ENCODE measurements at places on chromosomes 1 and 21.
A peak's percentile ranks its signal among the peaks of the same experiment; 100 is the strongest.

DNA sequence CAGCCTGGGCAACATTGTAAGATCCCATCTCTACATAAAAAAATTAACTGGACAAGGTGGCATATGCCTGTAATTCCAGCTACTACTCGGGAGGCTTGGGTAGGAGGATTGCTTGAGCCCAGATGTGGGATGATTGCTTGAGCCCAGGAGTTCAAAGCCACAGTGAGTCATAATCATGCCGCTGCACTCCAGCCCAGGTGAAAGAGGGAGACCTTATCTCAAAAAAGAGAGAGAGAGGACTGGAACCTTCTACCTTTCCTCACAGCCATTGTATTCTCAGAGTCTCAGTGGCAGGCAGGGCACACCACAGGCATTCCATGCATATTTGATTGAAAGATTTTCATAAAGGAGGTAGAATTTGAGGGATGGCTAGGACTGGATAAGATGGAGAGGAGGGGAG, 78.4 kb downstream of the KIF14 start:
- DNase-seq = no peak

GRCh38 chr1:207992677-207993236, 81.8 kb upstream of the CD34 start:
- DNase-seq = no peak

DNA sequence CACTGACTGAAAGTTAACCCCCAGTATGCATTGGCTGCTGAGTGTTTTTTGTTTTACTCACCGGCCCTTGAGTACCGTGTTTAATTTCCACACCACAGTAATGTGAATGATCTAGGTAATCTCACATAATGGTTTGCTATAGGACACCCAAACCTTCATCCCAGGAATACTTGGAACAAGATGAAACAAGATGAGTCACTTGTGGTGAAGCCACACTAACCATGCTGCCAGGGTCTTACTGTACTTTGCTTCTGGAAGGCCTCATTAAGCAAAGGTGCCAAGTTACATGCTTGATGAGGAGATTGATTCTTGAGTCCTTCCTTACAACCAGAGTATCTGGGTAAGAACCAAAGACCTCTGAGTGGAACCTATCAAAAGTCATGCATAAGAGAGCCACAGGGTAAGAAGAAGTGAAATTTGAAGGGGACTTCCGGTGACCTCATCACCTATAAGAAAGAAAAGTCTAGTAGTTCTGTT, 163.3 kb downstream of the NRIP1 start:
- DNase-seq = no peak

DNA sequence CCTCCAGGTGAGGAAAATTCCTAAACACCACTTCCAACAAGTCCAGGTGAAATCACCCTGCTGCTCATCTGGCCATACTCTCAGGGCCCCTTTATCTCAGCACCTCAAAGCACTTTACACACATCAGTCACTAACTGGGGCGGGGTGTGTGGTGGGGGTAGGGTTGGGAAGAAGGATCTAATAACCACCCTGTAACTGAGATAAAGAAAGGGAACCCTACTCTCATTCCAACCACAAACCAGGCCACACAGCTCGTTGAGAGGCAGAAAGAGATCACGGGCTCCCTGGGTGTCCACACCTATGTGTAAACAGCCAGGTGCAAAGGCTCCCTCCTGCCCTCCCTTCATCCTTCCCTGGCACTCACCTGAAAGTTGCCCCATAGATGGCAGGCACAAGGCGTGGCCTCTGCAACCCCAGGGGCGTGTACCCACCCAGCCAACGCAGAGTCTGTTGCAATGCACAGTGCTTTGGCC, 20.4 kb downstream of the GPR161 start:
- DNase-seq = no peak

DNA sequence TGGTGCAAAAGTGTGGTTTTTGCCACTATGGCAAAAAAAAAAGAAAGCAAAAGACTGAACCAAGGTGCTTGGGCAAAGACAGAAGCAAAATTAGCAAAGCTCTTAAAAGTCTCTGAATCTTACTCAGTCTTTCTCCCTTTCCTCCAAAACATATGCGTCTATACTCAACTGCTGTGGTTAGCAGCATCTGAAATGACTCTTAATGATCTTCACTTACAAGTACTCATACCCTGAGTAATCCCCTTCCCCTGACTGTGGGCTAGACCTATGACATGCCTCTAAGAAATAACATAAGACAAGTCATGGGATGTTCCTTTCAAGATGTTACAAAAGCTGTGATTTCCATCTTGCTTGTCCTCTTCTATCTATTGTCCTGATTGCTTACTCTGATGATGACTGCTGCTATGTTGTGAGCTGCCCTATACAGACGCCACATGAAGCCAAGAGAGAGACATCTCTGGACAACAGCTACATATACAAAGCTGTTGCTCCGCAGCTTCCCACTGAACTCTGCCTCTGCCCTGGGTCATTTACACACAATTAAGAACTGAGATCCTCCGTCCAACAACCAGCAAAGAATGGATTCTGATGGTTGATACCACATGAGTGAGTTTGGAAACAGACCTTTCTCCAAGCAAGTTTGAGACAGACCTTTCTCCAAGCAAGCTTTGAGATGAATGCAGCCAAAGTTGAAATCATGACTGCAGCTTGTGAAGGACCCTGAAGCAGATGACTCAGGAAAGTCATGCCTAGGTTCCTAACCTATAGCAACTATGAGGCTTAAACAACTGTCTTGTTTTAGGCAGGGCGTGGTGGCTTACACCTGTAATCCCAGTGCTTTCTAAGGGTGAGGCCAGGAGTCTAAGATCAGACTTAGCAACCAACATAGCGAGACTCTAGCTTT, 55.2 kb downstream of the PUM1 start:
- no peak for DNase-seq

- no peak for DNase-seq
These were observed 752 bp downstream of the RGS18 start for GRCh38 chr1:192159014-192159413.

DNA sequence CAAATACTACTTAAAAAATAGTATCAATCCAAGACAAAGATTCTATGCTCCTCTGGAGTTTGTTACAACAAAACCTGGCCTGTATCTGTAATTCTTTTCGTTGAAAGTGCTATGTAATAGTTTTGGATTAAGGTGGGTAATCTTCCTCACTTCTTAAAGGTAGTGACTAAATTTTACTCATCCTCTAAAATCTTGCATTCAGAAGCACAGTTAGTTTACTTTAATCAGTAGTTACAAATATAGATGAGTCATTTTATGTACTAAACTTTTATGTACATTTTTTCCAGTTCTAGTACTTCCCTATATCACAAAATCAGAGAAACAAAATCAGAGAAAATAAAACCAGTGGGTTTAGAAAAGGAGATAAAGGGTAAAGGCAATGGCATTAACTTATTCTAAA, 51.3 kb downstream of the ZNHIT6 start:
- DNase-seq = no peak

GRCh38 chr1:221431961-221432360, 309.9 kb downstream of the DUSP10 start:
- no peak for DNase-seq

- no peak for DNase-seq
These were observed 119.8 kb downstream of the PLA2G4A start for GRCh38 chr1:186948535-186948934.

- no peak for DNase-seq
These were observed 20.4 kb downstream of the PRPF38A start for GRCh38 chr1:52424813-52425212.

GRCh38 chr1:215140135-215140534, 57.6 kb downstream of the KCNK2 start:
- no peak for DNase-seq

DNA sequence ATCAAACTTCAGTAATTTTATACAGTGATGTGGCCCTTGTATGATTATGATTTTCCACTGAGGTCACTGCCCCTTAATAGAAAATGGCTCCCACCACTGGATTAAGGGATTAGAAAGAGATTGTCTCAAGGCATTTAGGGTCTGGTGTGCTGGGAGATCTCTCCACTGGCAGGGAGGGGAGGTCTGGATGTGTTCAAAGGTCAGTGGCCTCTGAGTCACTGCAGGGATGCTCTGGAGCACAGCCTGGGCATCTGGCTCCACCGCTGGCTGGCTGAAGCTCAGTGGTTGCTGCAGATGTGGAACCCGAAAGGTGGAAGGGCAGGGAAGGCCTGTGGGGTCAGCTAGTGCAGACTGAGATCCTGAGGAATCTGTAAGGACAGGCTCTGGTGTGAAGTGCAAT, 18.3 kb upstream of the CHI3L1 start:
- DNase-seq = no peak

DNA sequence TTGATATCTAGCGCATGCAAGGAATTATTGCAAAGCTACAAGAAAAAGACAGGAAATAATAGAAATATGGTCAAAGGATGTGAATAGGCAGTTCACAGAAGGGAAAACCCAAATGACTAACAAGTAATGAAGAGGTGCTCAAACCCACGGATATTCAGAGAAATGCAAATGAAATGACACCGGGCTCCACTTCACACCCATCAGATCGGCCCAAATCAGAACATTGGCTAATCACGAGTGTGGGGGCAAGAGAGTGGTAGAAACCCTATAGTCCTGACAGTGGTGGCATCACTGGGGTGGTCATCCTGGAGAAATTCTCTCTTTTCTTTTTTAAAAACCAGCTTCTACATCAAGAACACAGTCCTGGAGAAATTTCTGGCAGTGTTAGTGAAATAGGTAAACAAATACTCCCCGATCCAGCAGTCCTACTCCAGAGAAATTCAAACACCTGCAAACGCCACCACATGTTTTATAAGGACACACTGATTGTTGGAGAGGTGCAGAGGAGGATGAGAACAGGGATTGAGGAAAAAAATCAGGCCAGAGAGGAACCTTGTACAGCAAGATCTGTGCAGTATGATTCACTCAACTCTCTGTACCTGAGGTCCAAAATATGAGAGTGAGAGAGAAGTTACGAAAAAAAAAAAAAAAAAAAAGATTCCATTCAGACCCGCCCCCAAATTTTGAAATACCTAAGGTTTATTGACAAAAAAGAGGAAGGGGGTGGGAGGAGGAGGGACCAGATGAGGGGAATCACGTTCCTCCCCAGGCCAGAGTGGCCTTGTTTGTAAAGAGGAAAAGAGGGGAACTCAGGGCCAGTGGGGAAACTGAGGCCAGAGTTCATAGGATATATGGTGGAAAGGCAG, 9.2 kb upstream of the TNFRSF1B start:
- no peak for DNase-seq

DNA sequence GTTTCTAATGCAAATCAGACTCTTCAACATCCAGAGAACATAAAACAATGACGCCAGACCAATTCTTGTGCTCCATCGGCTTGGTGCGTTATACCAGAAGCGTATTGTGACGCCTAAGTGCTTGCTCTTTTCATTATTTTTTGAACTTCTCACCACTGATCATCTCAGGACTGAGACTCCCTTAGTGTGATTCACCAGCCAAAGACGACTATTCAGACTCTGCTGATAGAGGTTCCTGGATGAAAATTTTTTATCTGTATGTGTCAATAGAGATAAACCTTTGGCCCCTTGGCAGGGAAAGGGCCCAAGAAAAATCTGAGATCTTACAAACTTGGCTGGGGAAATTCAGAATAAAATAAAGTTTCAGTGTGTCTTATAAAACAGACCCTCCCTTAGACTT, 856 bp upstream of the GREM2 start:
- DNase-seq = no peak

- DNase-seq = no peak
These were observed 7.2 kb downstream of the FAAH start for GRCh38 chr1:46401154-46401913.

DNA sequence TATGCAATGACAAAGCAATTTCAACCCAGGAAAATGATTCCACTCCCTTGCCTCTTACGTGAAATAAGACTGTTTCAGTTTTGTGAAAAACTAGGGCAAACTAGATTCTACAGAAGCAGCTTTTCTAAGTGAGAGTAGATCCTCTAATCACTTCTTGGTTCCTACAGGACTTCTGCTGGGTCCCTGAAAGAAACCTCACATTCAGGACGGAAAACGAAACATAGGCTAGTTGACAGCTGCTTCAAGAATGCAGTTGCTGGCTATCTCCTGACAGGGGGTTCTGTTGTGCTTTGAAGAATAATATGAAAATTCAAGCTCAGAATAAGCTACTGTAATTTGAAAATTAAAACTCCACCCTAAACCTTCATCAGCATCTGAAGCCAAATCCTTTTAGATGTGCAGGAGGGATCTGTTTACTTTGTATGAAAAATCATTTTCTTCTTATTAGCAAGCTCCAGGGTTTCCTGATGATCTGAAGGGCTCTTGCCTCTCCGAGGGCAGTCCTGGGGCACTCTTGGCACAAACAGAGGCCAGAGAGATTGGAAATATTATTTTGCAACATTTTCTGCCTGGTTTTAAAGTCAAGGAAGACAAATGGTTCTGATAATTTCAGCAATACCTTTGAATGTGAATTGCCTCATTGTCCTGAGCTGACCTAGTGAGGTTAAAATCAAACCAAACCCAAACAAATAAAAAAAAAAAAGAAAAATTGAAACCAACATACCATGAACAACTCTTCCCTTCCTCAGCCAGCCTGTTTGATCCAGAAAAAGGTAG, 55.0 kb downstream of the NTMT2 start:
- DNase-seq = no peak

GRCh38 chr1:172397221-172397620, 23.3 kb upstream of the C1orf105 start:
- no peak for DNase-seq

GRCh38 chr1:219660666-219661463, 48.0 kb upstream of the ZC3H11B start:
- peak; percentile 56 for DNase-seq

DNA sequence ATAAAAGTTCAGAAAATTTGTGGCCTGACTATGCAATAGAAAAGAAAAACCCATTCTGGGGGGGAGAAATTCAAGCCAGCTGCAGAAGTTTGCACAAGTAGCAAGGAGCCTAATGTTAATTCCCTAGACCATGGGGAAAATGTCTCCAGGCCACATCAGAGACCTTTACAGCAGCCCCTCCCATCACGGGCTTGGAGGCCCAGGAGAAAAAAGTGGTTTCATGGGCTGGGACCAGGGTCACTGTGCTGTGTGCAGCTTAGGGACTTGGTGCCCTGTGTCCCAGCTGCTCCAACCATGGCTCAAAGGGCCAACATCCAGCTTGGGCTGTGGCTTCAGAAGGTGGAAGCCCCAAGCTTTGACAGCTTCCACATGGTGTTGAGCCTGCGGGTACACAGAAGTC, 42.0 kb downstream of the IL23R start:
- no peak for DNase-seq

DNA sequence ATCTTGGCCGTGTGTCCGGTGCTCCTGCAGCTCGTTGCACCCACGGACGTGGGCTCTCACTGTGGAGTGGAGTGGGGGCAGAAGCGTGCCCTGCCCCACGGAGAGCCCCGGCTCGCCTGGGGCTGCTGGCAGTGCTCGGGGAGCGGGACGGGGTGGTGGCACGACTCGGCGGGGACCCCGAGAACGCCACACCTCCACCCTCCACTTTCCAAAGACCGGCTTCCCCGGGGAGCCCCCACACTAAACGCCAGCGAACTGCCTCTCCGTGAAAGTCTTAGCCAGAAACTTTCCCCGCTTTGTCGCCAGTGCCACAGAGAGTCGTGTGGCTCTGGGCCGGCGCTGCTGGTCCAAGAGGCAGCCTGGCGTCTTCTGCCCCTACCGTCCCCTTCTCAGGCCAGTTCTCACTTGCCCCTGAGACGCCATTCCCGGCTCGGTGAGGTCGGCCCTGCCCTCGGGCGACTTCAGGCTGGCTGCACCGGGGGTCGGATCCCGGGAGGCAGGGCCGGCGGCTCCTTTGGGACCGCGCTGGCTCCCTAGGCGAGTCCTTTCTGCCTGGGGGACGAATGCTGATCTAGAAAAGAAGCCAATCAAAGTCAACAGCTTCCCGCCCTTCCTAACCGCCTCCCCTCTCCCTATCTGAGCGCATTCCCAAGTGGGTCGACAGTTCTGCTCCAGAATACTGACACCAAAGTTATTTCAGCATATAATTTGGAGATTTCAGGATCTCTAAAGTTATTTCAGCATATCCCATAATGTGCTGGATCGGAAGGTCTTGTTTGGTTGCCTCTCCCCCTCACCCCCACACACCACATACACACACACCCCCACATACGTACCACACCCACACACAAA, 2.6 kb upstream of the SAMD13 start:
- DNase-seq = peak; percentile 46
